ENCODE measurements at places on chromosomes 5 and 9.

- DNase-seq = no peak
These were observed 16.3 kb downstream of the ARHGEF28 start for GRCh38 chr5:73642344-73642743.

- no peak for DNase-seq
These were observed 13.6 kb downstream of the AKNA start for GRCh38 chr9:114373960-114374730.

GRCh38 chr5:123120197-123120596 lies 31.2 kb downstream of the PRDM6 start:
- DNase-seq = no peak

DNA sequence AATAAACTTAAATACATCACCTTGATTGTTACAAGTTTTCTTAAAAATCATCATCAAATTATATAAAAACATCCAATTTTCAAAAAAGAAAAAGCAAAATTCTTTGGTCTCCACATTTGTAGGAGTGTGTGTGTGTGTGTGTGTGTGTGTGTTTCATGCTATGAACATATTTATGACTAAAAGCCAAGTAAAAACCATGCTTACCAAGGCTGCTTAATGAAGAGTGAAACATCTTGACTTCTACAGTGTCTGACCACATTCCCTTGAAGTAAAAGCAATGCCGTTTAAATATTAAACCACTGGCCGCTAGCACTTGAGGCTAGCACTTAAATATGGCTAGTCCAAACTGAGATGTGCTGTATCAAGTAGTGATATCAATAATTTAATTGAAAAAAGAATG lies 549.1 kb upstream of the CCNG1 start:
- no peak for DNase-seq

DNA sequence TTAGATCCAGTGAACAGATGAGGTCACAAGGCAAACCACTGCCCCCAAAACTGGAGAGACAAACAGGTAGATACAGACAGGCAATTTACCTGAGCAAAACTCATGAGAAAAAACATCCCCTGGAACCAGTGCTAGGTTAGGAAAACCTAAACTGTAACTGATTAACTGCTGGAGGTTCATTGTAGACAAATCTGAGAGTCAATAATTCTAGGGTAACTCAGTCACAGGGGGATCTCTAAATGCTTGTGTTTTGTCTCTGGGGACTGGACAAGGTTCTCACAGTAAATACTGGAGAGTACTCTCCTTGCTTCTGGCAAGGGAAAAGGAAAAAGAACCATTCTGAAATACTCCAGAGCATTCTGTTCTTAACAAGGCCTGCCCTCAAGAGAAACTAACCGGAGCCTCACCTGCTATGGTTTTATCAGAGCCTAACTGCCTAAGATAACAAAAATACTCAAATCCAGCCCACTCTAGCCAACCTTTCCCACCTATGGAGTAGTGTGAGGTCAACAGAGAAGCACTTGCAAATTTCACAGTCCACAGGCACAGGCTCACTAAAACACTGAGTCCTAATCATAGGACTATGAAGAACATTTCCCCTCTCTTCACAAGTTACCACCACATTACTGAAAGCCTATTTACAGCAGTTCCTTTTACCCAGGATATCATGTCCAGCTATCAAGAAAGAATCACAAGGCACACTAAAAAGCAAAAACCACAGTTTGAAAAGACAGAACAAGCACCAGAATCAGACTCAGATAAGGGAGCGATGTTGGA lies 139.9 kb upstream of the ACOT12 start:
- no peak for DNase-seq

DNA sequence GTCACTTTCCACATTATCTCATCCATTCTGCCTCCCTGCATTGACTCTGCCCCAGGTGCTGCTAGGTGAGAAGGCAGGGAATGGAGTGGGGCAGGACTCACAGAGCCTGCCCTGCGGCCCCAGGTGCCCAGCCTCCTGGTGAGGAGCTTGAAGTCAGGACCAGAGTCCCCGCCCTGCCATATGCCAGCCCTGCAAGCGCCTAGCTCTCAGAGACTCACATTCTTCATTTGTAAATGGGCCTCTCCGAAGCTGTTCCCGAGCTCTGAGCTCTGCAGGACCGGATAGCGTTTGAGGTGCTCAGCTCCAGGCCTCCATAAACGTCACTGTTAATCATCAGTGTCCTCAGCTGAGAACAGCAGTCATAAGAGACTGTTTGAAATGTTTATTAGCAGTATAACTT lies 75.1 kb upstream of the STXBP1 start:
- no peak for DNase-seq

DNA sequence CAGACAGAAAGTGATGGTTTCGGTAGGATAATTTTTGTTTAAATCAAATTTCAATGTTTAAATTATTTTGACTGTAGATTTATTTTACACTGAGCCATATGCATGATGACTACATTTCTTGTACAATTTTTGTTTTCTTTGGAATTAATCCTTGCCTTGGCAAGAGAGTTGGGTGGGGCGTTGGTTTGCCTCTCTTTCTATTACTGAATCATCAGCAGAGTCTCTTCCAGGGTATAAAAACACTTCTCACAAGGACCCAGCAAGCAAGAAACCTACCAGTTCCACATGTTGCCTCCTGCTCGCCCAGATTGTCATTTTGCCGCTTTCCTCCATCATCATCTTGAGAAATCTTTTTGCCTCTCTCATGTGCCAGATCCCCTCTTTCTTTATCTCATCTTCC lies 455.0 kb upstream of the DMAC1 start:
- no peak for DNase-seq
